ENCODE measurements at places on chromosomes 4 and X.

GRCh38 chr4:70721747-70722146, at the start of gene RUFY3:
Gene RUFY3 (plus strand): TSS chr4:70721964. CDS start chr4:70722574, 610 bp downstream.
- DNase-seq, result no peak

DNA sequence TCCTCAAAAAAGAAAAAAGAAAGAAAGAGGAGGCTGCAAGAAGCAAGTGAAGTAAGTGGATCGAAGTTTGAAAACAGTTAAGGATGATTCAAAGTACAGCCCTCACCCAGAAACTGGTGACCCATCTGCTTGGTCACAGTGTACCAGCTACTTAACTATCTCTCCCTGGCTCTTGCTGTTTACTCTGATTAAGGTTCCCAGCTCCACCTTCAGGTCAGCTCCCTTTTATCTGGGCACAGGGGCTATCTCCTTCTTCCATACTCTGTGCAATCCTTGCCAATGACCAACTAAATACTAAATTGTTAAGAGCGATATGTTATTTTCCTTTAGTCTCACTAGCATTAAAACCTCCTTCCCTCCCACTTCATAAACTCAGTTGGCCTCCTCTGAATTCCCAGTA, 81.5 kb upstream of the SMIM10 start:
- no peak for DNase-seq

GRCh38 chr4:23934915-23935314, 45.1 kb upstream of the PPARGC1A start:
- no peak for DNase-seq

- DNase-seq, result no peak
Measured at GRCh38 chr4:15682242-15683142, 865 bp downstream of the FAM200B start.

DNA sequence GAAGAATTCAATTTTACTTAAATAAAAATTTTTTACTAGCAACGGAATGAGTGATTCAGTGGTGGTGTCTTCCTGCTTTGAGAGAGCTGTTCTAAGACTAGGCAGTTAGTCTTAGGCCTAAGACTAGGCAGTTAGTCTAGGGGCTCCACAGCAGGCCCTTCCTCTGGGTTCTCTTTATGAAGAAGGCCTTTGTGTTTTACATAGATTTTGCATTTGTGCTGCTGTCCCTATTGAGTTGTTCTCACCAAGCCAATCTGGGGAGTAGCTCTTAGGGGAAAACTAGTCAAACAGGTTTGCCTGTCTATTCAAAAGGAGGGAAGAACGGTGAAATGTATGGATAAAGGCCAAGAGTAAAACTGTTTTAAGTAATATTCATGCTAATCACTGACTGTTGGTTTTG, 7.6 kb downstream of the UGT8 start:
- no peak for DNase-seq

DNA sequence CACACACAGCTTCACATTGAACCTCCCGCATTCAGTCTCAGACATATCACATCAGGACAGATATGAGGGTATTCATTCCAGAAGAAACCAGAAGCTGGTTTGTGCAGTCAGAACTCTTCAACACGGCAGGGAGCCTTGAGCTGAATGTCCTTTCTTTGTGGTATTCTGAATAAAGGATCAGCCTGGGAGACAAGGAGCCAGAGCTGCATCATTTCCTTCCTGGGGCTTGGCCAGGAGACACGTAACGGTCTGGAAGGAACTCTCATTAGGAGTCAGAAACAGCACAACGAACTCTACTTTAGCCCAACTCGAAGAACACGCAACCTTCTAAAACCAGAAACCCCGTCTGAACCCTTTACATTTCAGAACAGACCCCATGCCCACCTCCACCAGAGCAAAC, 46.4 kb downstream of the KDR start:
- DNase-seq, result no peak

- no peak for DNase-seq
Measured at GRCh38 chr4:173489514-173489913, 40.5 kb downstream of the HAND2 start.

DNA sequence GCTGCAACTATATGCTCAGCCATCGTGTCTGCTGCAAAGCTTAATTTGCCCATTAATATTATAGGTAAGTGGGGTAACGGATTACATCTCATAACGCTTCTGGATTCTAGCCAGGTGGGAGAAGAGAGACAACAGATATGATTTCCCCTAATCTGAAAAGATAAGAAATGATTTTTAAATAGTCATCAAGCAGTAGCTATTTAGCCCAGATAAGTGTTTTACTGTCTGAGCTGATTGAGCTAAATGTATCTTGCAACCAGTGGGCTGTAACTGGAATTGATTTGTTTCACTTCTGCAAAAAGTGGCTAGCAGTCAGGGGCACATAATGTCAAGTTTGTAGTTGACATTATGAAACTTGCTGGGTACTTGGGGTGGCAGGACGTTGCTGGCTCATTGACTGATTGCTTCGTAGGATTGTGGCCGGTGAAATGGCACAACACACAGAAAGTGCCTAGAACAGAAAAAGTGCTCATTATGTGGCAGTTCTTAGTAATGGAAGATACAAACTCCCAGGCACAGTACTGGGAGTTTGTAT, 18.5 kb downstream of the LAP3 start:
- DNase-seq, result no peak

GRCh38 chr4:8614365-8615193, 22.0 kb downstream of the CPZ start:
- no peak for DNase-seq

DNA sequence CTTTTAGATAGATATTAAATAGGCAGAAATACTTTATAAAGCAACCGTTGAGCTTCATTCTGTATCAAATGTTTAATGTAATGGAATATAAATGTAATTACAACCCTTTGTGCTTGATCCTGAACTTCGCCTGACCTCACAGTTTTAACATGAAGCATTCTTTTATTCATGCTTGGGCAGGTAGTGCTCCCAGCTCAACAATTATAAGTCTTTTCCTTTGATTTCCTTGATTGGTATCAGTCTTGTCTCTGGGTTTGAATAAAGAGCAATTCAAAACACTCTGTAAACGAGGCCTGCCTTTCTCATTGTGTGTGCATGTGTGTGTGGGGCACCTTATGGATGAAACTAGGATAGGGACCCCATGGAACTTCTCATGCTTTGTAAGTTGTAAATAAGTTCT, 6.8 kb downstream of the METAP1 start:
- no peak for DNase-seq

GRCh38 chr4:83782591-83782990, 246.7 kb downstream of the GPAT3 start:
- DNase-seq, result no peak

DNA sequence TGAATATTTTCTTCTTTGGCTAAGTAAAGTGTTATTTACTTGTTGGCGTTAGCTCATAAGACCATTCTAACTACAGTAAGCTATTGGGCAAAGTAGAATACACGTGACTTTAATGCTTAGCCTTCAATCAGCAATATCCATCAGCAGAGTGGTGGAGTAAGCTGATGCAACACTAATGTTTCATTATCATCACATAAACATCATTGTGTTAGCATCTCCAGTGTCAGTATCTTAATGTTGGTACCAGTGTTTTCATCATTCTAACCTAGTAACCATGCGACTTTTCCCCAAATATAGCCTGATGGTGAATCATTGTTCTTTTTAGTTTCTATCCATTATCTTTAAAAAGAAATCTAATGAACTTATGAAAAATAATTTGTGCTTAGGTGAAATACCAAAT, 48.5 kb downstream of the APOOL start:
- no peak for DNase-seq

DNA sequence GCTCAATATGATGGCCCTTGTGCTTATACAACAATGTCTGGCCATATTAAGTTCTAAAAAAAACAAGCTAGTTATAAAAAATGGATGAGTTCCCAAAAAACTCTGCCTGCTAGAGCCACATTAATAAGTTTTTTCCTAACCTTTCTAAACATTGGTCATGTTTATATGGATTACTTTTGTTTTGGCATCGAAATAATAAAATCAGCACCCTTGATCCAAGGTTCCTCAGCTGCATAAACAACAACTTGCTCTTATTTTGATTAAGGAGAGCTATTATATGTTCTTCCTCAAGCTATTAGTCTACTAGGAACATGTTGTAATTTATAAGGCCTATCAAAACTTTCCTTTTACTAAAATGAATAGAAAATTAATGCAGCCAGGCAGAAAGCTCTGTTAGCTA, 48.4 kb downstream of the UNC5C start:
- no peak for DNase-seq

DNA sequence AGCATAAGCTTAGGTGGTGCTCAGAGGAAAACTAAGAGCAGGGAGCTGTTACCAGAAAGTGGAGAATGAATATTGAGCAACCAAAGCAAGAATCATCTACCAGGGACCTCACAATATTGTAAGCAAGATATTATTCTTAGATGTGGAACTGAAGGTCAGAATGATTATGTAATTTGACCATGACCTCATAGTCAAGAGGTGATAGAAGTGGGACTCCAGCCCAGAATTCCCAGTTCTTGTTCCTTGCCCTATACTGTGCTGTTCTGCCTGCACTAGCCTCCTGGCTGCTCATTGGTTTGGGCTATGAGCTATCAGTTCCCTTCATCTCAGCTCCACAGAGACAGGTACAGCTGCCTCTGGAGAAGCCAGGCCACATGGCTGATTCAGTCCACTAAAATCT, 229.4 kb downstream of the LDB2 start:
- DNase-seq, result no peak

- no peak for DNase-seq
Measured at GRCh38 chr4:142406499-142406835, 439.6 kb downstream of the INPP4B start.

DNA sequence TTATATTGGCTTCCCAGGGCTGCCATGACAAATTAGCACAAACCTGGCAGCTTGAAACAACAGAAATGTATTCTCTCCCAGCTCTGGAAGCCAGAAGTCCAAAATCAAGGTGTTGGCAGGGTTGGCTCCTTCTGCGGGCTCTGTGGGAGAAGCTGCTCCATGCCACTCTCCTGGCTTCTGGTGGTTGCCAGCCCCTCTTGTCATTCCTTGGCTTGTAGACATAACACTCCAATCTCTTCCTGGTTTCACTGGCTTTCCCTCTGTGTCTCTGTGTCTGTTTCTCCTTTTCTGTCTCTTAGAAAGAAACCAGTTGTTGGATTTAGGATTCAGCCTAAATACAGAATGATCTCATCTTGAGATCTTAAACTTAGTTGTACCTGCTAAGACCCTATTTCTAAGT, 85.5 kb downstream of the USP46 start:
- no peak for DNase-seq

DNA sequence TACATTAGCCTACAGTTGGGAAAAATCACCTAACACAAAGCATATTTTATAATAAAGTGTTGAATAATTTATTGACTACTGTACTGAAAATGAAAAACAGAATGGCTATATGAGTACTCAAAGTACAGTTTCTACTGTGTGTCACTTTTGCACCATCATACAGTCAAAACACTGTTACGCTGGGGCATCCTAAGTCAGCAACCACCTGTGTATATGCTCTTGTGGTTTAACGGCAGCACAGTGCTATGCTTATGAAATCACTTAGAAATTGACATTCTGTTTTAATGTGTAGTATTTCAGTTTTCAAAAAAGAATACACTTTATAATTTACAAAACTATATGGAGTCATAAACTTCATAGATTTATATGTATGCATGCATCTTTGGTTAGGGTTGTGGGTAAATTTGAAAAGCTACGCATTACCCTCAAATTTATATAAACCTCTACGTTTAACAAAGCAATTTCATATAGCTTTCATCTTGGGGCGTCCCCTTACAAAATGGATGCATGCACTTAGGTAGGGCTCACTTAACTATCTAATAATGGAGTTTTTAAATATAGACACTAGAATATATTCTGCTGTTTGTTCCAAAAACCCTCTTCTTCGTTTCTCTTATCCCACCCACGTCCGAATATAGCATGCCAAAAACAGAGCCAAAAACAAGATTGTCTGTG, 690 bp upstream of the NEIL3 start:
- no peak for DNase-seq

- DNase-seq, result no peak
Measured at GRCh38 chr4:97910005-97910404, 233.3 kb downstream of the STPG2 start.

DNA sequence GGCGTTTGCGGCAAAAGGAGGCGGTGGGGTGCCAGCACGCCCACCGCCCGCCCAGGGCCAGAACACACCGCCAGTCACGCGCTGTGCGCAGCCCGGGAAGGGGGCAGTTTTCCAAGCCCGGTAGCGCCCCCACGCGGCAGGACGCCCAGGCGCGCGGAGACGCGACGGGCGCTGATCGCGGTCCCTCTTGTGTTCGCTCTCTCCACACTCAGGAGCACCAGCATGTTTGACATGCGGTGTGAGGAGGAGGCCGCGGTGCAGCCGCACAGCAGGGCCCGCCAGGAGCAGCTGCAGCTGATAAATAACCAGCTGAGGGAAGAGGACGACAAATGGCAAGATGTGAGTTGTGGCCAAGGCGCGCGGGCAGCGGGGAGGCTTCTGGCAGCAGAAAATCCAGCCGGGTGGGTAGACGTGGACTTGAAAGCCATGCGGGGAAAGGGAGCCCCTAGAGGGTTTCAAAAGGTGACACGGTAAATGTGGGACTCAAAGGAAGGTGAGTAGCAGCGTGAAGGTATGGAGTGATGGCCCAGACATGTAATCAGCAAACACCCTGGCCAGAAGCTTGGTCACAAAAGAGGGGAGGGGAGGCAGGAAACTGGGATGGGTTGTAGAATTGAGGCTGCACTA, 104.1 kb downstream of the PHOX2B start:
- DNase-seq, result no peak

Data from immature natural killer cell (primary cell).